Stimulated activated CD4-positive, alpha-beta T cell treated with anti-CD3 and anti-CD28 coated beads, Interleukin-2, amount 100 ng/mL, for 24 hours (primary cell): ENCODE measurements at places on chromosomes 2 and 18.

DNA sequence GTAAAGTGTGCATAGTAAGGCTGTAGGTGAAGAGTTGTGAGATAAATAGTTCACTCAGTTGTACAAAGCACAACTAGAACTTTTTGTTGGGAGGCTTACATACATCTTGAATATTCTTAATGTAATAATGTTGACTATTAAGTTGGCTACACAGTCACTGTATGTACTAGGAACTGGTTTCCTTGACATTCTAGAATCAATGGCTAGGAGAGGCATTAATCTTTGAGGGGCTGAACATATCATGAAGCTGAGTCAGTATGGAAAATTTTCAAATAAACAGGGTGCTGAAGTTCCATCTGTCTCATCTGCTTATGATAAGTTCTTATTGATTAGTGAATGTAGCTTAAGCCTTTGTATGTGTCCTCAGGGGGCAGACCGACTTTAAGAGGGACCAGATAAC is 23.4 kb downstream of the METTL21A start:
- DNase-seq = no peak

DNA sequence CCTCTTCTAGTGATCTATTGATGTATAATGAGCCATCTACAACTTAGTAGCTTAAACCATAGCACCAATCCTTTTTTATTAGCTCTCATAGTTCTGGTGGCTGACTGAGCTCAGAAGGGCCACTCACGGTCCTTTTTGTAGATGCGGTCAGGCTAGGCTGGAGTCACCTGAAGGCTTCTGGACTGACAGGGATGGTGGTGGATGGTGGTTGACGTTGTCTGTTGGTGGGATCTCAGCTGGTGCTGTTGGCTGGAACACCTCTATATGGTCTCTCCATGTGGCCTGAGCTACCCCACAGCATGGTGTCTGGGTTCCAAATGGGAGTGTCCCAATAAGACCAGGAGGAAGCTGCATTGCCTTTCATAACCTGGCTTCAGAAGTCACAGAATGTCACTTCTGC is 68.0 kb downstream of the BCL2L11 start:
- DNase-seq = peak; percentile 2

DNA sequence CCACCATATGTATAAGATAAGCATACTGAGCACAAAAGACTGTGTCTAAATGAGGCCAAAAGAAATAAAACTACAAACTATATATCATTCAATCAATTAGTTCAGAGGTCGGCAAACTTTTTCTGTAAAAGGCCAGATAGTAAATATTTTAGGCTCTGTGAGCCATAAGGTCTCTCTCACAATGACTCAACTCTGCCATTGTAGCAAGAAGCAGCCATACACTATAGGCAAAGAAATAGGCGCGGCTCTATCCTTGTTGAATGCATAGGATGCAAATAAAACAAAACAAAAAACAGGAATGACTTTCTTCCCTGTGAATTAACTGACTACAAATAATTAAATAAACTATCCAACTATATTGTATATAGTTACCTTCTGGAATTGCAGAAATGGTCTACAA is 8.6 kb upstream of the CCDC88A start:
- DNase-seq = no peak

DNA sequence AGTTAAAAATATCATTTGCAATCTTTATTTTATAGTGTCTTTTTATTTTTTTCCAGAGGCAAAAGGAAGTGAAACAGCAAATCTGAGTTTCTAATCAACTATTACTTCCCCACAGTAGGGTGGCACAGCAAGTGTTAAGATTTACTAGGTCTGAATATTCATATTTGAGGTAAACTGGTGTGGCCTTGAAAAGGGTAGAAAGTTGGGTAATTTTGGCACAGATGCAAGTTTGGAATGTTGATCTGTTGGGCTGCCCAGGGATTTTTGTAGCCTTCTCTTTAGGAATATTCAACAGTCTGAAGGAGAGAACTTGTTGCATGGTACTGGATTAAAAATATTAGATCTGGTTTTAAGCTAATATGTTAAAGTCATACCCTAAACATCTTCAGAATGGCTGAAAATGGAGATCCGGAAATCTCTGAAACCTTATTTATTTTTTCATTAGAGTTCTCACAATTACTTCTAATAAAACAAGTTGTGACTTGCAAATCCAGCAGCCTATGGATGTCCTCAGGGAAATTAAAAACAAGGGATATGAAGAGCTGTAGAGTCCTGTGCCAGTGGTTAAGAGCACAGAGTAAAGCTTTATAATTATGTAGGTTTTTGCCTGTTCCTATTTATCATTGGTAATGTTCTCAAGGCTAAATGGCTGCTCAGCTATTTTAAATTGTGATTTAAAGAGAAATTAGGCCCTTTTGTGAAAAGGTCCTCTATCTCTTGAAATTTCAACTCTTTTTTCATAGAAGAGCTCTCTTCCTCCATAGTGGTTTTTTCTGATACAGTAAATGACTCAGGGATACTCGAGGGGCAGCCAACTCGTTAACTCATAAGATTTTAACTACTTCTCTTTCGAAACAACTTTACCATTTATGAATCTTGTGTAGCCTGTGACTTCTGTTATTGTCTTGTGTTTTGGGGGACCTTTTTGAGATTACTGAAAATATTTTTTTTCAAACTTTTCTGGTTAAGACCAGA is 11.0 kb downstream of the TANK start:
- DNase-seq = no peak

GRCh38 chr2:152200565-152201465 is 25.3 kb upstream of the STAM2 start:
- DNase-seq = peak; percentile 16

DNA sequence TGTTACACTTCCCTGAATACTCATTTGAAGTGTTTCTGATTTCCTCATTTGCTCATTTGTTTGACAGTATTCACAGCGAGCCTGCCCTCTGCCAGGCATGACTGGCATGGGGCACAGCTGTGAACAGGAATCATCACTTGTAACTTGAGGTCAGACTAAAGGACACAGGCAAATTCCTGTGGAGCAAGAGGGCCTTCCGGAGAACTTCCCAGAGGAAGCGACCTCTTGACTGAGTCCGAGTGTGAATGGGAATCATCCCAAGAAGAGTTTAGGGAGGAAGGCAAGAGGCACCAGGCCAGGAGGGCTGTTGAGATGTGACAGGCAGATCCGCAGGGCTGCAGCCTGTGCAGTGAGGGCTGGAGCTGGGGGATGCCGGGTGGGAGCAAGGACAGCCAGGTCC is 45.4 kb downstream of the LIMS1 start:
- no peak for DNase-seq
